HT1080 (cell line): ENCODE measurements at places on chromosomes 3 and 15.
A peak's percentile ranks its signal among the peaks of the same experiment; 100 is the strongest.

GRCh38 chr3:6697285-6697684, 163.6 kb upstream of the GRM7 start:
- DNase-seq: no peak

- no peak for DNase-seq
Measured at GRCh38 chr3:106126067-106126845, 257.4 kb upstream of the CBLB start.

DNA sequence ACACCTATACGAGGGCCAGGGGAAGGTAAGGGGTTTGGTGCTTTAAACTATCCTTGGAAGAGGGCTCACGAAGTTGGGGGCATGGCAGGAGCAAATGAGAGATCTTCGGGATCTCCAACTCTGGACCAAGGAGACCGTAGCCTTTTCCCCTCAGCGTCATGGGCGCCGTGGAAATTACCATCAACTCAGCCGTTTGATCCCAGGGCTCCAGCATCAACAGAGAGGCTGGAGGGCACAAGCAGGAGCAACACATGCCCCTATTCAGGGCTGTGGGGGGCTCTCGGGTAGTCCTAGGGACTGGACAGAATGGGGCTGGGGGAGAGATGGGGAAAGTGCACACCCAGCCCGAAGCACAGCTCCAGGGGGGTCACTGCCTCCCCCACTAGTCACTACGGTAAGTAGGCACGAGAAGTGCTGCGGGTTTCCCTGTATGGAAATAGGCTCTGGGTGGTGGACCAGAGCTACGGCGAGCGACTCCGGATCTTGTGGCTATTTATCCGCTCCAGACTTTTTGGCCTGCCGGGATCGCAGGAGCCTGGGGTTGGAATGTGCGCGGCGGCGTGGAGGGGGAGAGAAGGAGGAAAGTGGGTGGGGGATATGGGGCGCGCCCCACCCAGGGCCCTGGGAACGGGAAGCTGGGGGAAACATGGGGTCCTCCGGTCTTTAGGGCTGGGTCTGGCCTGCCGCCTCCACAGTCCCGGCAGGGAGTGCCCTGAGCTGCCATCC, 539 bp upstream of the LAMB2 start:
- DNase-seq: peak; percentile 89

DNA sequence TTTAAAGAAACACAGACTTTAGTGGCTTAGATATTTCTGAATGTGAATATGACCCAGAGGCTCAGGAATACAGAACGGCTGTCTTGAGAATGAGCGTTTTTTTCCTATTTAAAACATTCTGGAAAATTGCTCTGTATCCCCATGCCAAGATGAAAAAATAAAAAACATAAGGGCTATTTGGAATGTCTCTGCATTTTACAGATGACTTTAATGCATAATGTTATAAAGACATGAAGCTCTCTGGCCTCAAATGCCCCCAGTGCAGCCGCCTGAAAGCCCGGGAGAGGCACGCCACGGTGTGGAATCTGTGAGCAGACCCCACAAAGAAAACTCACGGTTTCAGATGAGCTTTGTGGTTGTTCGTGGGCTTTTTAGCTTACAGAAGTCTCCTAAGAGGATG, 322.5 kb upstream of the ICE2 start:
- no peak for DNase-seq

DNA sequence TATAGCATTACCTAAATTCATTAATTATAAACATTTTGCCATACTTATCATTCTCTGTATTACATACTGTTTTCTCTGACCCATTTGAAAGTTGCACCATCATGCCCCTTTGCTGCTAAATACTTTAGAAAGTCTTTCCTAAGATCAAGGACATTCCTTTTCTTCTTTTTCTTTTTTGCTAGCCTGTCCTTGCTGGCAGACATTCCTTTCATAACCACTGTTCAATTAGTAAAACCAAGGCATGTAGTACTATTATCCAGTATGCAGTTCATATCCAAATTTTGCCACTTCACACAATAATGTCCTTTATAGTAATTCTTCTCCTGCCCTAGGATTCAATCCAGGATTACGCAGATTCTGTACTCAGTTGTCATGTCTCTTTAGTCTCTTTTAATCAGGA, 321.0 kb upstream of the C2CD4B start:
- no peak for DNase-seq

DNA sequence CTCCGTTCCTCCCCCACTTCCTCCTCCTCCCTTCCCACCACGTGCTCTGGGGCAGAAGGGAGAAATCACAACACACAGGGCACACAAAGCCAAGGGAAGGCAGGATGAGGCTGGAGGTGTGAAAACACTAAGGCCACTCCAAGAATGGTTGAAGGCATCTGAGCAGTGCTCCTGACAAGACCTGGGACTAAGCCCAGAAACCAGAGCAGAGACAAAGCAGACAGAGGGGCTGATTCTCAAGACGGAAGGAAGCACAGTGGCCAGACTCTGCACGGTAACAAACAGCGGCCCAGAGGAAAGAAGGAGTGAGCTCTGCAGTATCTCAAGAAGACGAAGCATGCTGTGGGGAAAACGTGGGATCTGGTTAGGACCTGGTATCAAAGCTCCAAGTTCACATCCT, 78.1 kb downstream of the ADCY5 start:
- no peak for DNase-seq

DNA sequence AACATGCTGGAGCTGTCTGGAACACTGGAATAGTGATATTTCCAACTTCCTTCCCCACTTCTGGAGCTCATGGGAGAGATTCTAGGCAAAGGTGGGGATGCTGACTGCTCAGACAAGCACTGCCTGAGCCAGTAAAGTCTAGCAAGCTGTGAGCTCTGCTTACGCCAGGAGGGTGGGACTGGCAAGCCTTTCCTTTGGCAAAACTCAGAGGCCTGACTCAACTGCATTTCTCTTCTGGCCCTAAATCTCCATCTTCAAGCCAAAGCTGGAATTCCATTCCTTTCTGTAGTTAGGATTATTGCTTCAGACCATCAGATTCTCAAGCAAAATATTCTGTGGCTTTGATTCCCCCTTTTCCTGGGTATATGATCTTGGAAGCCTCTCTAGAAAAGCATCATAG, 20.3 kb upstream of the EPB42 start:
- no peak for DNase-seq

GRCh38 chr15:93372865-93373223, 283.8 kb upstream of the RGMA start:
- no peak for DNase-seq

GRCh38 chr3:11159421-11159904, 5.2 kb downstream of the HRH1 start:
- DNase-seq: peak; percentile 22

DNA sequence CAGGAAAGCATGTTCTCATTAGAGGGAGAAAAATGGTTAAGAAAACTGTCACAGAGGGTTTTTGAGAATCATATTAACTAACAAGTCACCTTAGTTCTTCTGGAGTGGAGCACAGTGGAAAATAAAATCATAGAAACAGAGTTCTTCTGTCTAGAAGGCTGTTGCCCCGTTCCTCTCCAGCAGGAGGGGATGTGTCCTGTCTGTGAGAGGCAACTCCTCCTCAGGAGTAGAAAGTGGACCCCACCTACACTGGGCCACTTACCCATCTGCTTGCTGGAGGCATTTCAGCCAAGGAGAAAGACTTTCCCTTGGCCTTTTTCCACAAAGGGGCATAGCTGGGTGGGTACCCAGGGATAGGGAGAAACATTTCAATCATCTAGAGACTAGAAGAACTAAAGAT, 106.6 kb downstream of the SSR3 start:
- peak; percentile 44 for DNase-seq

DNA sequence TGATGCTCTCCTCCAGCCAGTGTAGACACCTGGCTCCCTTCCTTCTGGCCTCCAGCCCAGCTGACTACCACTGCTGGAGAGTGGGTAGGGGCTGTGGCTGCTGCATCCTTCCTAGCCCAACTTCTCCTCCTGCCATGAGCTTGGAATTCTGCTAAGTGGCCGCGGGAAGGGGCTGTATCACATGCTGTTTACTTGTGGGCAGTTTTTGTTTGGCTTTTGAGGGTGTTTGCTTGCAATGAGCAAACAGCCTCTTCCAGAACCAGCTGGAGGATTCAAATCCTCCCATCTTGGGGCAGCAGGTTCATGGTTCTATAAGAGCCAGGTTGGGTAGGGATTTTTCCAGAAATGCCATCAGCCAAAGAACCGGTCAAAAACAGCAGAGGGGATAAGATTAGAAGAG, 9.0 kb downstream of the GASK1A start:
- no peak for DNase-seq

- DNase-seq: peak; percentile 25
Measured at GRCh38 chr3:70726961-70727360, 414.5 kb upstream of the MDFIC2 start.

DNA sequence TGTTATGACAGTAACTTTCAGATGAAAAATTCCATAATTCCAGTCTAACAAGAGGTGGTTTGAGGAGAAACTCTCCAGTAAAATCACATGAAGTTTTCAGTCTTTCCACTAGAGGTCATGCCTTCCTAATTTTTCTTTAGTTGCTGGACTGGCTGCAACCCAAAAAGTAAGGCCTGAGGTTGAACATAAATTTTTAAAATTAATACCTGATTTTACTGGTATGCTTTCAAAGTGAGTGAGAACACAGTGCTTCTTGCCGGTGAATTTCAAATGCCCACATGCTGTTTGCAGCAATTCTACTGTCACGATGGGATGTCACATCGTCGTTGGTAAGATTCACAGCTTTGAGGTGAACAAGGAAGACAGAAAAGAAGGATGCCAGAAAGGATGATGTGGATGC, 89.0 kb upstream of the FGF12 start:
- peak; percentile 72 for DNase-seq

GRCh38 chr15:59174151-59174834, 32.4 kb upstream of the LDHAL6B start:
- DNase-seq: peak; percentile 50

- DNase-seq: no peak
Measured at GRCh38 chr3:184388164-184388935, 8.5 kb downstream of the CHRD start.

GRCh38 chr3:107979538-107979937, 111.3 kb downstream of the CD47 start:
- no peak for DNase-seq

DNA sequence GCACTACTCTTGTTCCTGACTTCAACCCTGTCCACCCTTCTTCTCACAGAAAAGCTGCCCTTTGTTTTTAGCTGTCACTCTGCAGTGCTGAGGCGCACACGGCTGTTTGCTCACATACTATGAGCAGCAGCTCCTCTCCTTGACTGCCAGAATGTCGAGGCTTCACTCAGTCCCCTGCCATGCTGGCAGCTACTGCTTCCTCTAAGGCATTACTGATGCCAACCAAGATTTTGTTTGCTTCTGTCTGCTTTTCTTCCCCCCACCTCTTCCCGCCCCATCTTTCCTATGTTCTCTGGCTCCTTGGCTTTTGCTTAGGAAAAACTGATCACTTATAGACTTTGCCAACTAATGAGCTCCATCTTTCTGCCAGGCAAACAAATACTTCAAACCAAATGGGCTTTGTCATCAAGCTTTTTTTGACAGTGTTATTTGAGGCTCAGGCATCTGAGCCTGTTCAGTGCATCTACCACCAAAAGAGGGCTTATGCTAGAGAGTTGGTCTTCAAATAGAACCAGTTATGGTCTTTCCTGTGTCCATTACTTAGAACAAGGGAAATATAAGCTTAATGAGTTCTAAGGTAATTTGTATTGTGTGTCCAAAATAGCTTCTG, 81.0 kb downstream of the FBXL2 start:
- DNase-seq: no peak

DNA sequence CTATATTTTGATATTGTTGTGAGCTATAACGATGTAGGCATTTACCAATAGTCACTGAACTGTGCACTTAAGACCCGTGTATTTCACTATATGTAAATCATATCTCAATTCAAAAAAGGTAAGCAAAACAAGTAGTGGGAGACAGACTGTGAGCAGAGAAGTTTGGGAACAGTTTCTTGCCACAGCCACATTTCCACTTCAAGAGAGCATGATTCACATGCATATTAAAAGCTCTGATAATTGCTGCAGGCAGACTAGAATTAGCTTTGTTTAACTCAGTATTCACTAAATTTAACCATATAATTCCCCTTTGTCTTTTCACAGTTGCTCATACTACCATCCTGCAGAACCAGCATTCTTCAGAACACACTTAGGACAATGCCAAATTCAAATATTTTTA, 168.4 kb upstream of the ZNF385D start:
- no peak for DNase-seq

DNA sequence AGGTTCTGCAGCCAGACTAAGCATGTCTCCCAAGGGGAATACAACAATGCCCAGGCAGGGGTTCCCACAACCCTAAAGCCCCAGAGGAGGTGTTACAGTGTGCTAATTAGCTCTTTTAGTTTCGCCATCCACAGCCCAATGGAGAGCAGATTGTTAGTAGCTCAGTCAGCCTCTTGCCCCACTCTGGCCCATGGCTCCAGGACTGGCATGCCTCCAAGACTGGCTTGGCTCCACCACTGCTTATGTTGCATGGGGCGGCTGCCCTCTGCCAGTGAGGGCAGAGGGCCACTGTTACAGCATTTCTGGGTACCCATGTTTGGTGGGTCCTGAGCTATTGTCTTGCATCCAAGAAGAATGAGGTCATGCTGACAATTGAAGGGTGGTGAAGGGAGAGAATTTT, 231.1 kb upstream of the MDFIC2 start:
- no peak for DNase-seq
